ENCODE measurements at places on chromosomes 2 and 18.

DNA sequence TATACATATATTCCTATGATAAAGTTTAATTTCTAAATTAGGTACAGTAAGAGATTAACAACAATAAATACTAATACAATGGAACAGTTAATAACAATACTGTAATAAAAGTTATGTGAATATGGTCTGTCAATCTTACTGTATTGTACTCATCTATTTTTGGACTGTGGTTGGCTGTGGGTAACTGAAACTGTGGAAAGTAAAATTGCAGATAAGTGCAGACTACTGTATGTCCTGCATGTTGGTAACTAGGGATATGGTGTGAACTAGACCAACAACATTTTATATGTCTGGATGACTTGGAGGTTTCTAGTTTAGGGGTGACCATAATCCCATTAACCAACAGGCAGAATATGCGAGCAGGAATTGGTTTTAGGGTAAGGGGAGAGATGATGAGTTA is 23.3 kb downstream of the PHLPP1 start:
- DNase-seq, result no peak

- no peak for DNase-seq
These were observed 215.1 kb upstream of the TRIB2 start for GRCh38 chr2:12501469-12502158.

DNA sequence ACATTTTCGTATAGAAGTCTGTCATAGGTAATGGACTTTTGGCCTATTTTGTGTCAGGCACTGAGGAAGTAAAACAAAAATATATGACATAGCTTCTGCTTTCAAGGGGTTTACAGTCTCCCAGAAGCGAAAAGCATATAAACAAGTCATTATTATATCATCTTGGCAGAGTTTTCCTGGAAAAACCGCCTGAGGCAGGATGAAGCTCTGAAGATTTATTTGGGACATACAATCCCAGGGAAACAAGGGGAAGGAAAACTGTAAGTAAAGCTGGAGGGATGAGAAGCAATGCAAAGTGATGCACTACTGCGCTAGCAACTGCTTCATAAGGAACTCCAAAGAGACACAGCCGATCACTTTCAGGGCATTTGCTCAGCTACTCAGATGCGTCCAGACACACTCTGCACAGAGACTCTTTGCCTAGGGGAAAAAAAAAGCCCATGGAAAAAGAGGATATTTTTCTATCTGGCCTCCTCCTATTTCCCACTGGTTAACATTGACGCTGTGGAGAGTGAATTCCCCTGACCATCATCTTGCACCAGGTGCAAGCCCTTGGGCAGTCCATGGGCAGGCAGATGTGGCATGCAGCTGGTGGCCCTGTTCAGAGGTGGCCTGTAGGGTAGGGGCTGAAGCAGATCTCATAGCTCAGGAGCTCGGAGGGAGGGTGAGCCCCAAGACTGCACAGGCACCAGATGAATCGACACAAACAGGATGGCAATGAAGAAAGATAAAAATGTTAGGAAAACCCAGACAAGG is 158.1 kb downstream of the METTL4 start:
- DNase-seq, result no peak

DNA sequence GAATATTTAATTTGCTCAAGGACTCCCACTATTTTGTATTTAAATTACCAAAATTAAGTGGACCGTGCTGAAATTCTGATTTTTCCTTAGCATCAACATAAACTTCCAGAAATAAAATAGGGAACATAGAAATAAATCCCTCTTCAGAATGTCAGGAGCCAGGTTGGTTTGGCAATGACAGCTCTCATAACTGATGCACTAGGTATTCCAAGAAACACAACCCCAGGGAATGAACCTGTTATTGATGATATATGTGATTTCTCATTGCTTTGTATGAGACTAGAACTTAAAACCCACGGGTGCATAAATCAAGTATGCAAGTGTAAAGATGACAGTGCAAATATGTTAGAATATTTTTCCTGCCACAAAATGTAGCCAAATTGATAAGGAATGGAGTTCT is 12.8 kb downstream of the SLC5A7 start:
- no peak for DNase-seq

DNA sequence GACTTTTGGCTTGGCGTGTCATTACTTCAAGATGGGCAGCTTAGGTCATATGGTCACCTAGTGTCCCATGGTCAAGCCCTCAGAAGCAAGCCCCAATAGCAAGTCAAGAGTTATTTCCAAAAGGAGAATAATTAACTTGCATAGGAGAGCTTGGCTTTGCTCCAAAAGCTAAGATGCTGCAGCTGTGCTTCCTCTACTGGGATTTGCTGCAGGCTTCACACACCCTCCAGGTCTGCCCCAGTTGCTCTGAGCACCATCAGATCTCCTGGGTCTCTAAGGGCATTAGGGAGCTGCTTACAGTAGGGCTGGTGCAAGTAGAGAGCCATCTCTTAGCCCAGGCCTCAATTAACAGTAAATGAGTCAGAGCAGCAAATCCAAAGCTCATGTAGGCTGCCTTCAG is 46.6 kb downstream of the THUMPD2 start:
- DNase-seq, result no peak

- DNase-seq, result no peak
These were observed 148.8 kb upstream of the CDH19 start for GRCh38 chr18:66752733-66753132.

All from esophagus squamous epithelium (tissue), 5 donors.